T-helper 2 cell treated with Interferon-gamma antibody and Interleukin-4, amounts not matched to agents 5 μg/mL and 100 μg/mL, for 36 hours (primary cell): ENCODE measurements at places on chromosomes 3 and 15.

DNA sequence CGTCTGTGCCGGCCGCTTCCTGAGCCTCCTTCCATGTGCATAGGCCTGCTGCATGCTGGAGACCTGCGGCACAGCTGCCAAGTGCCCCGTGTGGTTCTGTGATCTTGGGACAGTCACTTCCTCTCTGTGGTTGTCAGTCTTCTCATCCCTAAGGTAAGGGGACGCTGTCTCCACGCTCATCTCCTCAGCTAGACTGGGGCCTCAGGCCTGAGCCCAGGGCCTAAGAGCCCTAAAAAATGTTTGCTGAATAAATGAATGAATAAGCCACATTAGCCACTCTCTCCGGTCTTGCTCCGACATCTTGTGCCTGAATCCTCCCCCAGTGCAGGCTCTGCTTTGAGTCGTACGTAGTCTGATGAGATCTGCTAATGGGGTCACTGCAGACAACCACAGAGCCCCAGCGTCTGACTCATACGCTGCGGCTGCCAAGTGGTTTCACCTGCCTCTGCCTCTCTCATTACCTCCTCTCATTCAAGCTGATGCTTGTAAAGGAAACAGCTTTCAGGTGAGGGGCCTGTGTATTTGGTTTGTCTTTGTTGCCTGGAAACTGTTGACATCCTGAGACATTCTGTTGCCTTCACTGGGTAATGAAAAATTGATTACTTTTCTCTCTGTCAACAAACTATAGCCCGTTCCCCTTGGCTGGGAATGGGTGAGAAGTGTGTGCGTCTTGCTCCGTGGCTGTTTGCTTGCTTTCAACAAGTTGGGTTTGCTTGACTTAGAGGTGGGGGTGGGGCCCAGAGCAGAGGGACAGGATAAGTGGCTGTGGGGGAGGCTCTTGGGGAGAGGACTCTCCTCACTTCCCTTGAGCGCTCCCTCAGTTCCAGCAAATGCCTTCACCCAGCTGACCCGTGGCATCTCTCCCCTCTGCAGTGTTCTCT, 15.9 kb downstream of the RPLP1 start:
- DNase-seq: peak; percentile 79

DNA sequence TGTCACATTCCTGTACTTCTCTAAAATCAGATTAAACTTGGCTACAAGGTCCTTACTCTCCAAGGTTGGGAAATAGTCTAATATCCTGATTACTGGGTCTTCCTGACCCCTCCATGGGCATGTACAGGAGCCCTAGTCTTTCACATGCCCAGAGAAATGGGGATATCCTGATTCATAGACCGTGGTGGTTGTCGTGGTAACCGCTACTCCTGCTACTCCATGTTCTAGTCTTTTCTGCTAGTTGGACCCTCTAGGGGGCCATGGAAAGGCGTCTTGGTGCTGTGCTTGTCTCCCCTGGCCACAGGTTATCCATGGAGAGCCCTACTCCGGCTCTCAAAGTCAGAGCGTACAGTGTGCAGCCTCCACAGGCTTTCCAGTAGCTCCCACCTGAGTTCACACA, 13.1 kb upstream of the ZBTB38 start:
- DNase-seq: no peak

GRCh38 chr3:39344746-39345344, 15.3 kb downstream of the CCR8 start:
- no peak for DNase-seq

DNA sequence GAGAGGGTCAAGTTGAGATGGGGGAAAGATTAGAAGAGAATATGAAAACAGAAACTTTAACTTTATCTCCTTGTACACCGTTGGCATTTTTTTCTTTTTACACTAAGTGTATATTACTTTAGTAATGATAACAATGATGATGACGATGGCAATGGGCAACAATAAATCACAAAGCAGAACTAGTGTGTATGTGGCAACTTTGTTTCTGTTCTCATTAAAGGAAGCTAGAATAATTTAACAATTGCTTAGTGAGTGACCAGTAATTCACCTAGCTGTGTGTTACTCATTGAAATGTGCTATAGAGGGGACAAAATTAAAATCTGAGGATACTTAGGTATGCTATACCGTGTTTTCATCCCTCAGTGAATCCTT, 318.5 kb upstream of the TBL1XR1 start:
- DNase-seq: no peak

- DNase-seq: no peak
Observed at GRCh38 chr3:138974462-138974861, 27.4 kb downstream of the FOXL2NB start.

DNA sequence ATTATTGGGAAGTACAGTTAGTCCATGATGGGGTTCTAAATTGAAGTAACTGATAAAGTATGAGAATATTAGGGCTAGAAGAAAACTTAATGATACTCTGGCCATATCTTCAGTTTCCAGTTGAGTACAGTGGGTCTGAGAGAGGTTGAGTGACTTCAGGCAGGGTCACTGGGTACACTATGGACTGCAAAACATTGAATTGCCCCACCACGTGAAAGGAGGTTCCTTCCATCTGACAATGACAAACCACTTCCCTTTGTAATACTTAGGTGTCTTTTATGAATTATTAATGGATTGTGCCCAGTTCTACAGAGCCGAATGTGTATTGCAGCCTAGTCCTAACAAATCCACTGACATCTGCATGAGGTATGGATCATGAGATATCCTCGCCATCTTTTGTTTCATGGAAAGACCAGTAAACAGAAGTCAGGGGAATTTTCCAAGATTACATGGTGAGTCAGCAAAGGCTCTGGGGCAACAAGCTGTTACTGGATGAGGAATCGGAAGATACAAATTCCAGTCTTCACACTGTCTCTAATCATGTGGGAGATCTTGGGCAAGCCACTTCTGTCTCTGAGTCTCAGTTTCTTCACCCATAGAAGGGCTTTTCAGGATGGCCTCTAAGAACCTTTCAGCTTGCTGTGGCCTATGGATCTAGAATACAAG, 66.5 kb upstream of the BCL6 start:
- no peak for DNase-seq

GRCh38 chr3:105843994-105844393, 24.8 kb downstream of the CBLB start:
- DNase-seq: no peak

GRCh38 chr3:40208251-40208650, 101.3 kb upstream of the EIF1B start:
- no peak for DNase-seq

DNA sequence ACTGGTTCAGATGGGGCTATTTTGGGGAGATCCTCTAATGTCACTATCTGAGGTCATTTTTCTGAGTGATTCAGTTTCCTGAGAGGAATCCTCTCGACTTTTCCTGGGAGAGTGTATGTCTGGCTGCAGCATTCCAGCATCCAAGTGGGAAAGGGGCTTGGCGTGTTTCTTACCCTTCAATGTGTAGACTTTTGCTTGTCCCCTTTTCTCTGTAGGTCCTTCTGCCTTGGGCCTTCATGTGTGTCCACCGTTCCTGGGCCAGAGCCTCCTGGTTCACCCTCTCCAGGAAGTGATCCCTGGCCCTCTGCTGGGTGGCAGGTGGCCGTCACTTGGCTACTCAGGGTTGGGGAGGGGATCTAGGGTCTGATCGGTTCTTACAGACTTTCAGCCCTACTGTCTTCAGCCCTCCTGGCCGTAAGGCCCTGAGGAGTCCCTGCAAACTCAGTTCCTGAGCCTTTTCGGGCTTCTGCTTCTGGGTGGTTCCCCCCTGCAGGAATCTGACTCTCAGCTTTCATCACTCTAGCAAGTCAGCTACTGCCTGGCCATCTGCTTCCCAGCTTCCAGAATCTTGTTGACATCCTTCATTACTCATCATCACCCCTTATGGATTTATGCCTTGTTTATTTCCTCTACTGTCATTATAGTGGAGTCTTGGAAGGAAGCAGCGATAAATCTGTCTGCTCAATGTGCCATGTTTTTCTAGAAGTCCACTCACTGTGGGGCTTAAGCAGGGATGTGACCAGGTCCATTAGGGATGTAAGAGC, 36.5 kb downstream of the GOLGA6L10 start:
- no peak for DNase-seq

DNA sequence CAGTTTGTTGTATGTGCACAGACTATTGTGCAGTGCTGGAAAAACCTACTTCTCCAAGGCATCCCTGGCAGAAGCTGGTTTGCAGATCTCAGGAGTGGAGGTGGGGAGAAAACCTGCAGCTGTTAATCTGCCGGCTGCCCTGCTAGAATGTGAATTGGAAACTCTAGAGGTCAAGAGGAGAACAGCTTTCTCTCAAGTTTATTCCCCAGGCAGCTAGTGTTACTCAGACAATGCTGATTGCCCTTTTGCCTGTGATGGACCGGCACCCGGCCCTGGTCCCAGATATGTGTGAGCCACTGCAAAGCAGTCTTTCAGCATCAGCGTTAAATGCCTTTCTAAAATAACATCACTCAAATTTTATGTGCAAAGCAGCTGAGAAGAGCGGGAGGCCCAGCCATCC, 129.7 kb upstream of the TPM1 start:
- no peak for DNase-seq

- DNase-seq: no peak
Observed at GRCh38 chr15:58716027-58716426, 33.5 kb downstream of the ADAM10 start.

GRCh38 chr3:184710870-184711492, 883 bp downstream of the MAGEF1 start:
- DNase-seq: peak; percentile 40

- DNase-seq: peak; percentile 67
Observed at GRCh38 chr3:46298871-46299607, 54.9 kb upstream of the CCR2 start.

GRCh38 chr3:33889394-33890039, 91.1 kb downstream of the PDCD6IP start:
- DNase-seq: no peak

- no peak for DNase-seq
Observed at GRCh38 chr15:101523560-101523940, 34.0 kb upstream of the PCSK6 start.

DNA sequence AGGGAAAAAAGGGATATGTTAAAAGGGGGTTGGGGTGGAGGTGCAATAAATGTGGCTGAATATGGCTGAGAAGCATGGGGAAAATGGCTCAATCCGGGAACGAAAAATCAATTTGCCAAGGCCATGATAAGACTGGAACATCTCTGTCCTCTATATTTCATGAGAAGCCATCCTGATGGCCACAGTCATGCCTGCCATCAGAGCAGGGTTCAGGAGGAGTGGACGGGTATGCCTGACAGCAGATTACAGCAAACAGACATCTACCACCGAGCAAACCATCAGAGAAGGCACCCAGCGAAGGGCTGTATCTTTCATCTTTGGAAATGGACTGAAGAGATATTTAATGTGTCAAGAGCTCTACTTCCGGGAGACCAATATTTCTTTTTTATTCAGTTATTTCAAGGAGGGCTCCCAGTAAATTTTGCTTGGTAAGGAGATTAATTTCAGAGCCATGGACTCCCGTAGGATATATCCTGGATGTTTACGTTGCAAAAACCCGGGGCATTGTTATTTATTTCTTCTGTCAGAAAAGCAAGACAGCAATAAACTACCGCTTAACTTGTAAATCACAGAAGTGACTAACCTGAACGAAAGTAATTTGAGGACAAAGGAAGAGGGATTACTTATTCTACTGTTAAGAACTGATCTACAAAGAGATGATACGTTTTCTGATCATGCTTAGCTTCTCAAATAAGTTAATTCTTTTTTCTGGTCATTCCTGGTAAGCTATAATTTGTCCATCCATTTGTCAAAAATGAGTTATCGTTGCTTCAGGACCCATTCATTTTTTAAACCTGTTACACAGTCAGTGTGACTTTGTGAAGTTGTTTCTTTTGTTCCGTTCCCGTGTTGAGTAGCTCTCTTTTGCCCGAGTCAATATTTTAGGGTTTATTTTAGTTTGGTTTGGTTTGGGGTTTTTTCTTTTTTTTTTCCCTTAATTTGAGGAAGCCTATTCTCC, 80.6 kb upstream of the CHD2 start:
- no peak for DNase-seq

DNA sequence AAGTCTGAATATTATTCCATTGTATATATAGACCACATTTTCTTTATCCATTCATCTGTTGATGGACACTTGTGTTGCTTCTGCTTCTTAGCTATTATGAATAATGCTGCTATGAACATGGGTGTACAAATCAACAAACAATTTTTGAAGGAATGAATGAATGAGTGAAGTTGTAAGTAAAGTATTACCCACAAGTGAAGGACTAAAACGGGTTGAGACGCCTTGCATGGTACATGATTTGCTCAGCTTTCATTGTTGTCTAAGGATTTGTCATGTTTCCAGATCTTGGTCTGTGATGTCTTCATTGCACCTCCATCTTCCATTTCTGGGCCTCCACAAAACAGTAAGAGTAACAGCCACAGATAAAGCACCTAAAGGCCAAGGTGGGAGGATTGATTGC, 20.5 kb downstream of the IFT122 start:
- no peak for DNase-seq

- DNase-seq: no peak
Observed at GRCh38 chr3:49942651-49943050, 2.7 kb downstream of the RBM6 start.

DNA sequence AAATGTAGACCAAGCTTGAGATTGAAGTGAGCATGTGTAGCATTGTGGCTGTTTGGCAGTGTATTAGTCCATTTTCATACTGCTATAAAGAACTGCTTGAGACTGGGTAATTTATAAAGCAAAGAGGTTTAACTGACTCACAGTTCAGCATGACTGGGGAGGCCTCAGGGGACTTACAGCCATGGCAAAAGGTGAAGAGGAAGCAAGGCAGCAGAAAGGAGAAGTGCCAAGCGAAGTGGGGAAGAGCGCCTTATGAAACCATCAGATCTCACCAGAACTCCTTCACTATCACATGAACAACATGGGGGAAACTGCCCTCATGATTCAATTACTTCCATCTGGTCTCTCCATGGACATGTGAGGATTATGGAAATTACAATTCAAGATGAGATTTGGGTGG, 8.6 kb upstream of the CERS3 start:
- DNase-seq: no peak

GRCh38 chr15:63385911-63386531, 4.4 kb upstream of the CA12 start:
- no peak for DNase-seq

GRCh38 chr3:68017069-68017468, 362.7 kb upstream of the SUCLG2 start:
- no peak for DNase-seq

DNA sequence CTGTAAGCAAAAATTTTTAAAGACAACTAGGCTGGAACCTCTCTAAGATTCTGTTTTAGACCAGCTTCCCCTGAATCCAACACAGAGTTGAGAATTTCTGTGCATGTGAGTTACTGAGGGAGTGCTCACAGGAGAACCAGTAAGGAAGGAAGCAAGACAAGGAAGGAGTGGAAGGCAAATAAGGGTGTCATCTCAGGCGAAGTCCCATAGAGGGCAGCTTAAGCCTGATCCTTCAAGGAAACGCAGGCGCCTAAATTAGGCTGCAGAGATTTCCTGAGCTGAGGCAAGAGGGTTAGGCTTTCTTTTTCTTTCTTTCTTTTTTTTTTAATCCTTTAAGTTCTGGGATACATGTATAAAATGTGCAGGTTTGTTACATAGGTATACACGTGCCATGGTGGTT, 36.2 kb upstream of the COL6A6 start:
- DNase-seq: no peak

GRCh38 chr3:52469001-52469400, 13.6 kb downstream of the NISCH start:
- no peak for DNase-seq

- DNase-seq: no peak
Observed at GRCh38 chr15:81256916-81257315, 60.2 kb downstream of the IL16 start.

- no peak for DNase-seq
Observed at GRCh38 chr3:57961177-57961827, 46.9 kb upstream of the FLNB start.

GRCh38 chr15:29149738-29150075, 119.9 kb downstream of the NSMCE3 start:
- no peak for DNase-seq

GRCh38 chr3:15505479-15506165, 15.9 kb downstream of the COLQ start:
- DNase-seq: no peak
